ENCODE measurements at places on chromosomes 16 and 17.

DNA sequence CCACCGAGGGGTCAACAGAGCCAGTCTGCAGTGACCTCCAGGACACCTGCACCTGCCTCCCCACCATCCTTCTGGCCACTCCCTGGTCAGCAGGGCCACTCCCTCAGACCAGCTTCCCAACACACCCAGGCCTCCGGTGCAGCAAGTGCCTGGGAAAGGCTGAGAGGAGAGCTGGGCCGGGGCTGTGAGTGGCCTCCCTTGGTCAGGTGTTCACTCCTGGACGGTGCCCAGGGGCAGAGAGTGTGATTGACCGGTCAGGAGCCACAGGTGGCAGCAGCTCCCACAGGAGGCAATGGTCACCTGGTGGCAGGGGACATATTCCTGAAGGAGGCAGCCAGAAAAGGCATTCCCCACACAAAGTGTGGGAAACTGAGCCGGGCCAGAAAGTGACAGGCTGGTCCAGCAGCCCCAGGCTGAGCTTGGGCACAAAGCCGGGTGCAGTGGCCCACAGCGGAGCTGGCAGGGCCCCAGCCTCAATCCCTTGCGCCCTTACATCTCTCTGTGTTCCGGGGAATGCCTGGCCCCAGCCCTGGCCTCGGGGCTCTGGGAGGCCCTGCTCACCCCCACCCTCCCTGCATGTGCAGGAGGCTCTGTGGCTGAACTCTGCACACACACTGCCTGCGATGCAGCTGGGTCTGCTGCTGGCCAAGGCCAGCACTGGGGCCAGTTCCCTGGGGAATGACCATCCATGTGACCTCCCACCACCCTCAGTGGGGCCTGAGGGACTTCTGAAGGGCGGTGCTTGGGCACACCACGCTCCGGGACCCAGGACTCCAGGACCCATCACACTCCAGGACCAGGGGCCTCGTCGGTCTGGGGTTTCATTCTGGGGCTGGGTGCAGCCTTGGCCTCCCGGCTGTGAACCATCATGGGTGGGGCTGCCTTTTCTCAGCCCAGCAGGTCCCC lies 1.2 kb upstream of the C17orf99 start:
- DNase-seq, result no peak
- H3K4me1 ChIP-seq, result no peaks in the 10 kb centered on the region
- H3K36me3 ChIP-seq, result no peaks in the 10 kb centered on the region
- H3K27me3 ChIP-seq, result no peaks in the 10 kb centered on the region
- no peak overlapping the region for H3K27ac ChIP-seq
- no peak overlapping the region for H3K4me3 ChIP-seq

- H3K27me3 ChIP-seq, result peaks cover 25% of the 10 kb centered on the region
- no peak for DNase-seq
- no peak overlapping the region for H3K4me3 ChIP-seq
- no peak overlapping the region for H3K27ac ChIP-seq
Observed at GRCh38 chr16:155031-155398, 2.6 kb downstream of the HBZ start.

GRCh38 chr16:83338941-83339340 lies 468.8 kb upstream of the HSBP1 start:
- H3K36me3 ChIP-seq, result no peaks in the 10 kb centered on the region
- H3K27me3 ChIP-seq, result no peaks in the 10 kb centered on the region
- no peak for DNase-seq
- H3K4me1 ChIP-seq, result no peaks in the 10 kb centered on the region

GRCh38 chr17:79023886-79024771 lies at the start of gene C1QTNF1:
Gene C1QTNF1 (plus strand): TSS chr17:79024169. CDS start chr17:79043969, 19,800 bp downstream.
- no peaks in the 10 kb centered on the region for H3K36me3 ChIP-seq
- H3K4me3 ChIP-seq, result peak within 1 kb of the TSS; percentile 63
- peaks cover 23% of the 10 kb centered on the region for H3K4me1 ChIP-seq
- H3K27ac ChIP-seq, result no peak within 1 kb of the TSS
- peak; percentile 69 for DNase-seq

DNA sequence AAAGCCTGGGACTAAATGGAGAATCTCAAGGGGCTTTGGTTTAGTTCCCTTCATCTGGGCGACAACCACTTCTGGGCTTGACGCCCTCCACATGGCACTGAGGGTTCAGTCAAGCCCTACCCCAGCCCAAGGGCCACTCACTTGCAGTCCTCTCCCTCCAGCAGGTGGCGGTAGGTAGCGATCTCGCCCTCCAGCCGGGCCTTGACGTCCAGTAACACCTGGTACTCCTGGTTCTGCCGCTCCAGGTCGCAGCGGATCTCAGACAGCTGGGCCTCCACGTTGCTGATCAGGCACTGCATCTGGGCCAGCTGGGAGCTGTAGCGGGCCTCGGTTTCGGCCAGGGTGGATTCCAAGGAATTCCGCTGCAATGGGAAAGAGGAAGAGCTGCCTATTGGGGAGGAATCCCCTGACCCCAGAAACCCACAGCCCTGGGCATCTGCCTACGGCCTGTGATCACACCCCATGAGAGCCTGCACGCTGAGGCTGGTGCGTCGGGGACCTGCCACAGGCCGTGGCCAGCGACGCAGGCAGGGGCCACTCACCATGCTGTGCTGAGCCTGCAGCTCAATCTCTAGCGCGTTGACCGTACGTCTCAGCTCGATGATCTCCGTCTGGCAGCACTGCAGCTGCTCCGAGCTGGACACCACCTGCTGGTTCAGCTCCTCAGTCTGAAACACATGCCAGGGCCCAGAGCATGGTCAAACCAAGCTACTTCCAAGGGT lies 2.7 kb downstream of the KRT36 start:
- no peaks in the 10 kb centered on the region for H3K27me3 ChIP-seq
- no peaks in the 10 kb centered on the region for H3K4me1 ChIP-seq
- no peak overlapping the region for H3K27ac ChIP-seq
- H3K4me3 ChIP-seq, result peak overlapping the region; percentile 46
- DNase-seq, result peak; percentile 80

DNA sequence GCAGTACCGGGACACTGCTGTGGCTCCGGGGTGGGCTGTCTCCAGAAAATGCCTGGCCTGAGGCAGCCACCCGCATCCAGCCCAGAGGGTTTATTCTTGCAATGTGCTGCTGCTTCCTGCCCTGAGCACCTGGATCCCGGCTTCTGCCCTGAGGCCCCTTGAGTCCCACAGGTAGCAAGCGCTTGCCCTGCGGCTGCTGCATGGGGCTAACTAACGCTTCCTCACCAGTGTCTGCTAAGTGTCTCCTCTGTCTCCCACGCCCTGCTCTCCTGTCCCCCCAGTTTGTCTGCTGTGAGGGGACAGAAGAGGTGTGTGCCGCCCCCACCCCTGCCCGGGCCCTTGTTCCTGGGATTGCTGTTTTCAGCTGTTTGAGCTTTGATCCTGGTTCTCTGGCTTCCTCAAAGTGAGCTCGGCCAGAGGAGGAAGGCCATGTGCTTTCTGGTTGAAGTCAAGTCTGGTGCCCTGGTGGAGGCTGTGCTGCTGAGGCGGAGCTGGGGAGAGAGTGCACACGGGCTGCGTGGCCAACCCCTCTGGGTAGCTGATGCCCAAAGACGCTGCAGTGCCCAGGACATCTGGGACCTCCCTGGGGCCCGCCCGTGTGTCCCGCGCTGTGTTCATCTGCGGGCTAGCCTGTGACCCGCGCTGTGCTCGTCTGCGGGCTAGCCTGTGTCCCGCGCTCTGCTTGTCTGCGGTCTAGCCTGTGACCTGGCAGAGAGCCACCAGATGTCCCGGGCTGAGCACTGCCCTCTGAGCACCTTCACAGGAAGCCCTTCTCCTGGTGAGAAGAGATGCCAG lies 12.9 kb downstream of the STH start:
- peak; percentile 99 for DNase-seq
- no peak overlapping the region for H3K27ac ChIP-seq
- peaks cover 10% of the 10 kb centered on the region for H3K4me1 ChIP-seq

DNA sequence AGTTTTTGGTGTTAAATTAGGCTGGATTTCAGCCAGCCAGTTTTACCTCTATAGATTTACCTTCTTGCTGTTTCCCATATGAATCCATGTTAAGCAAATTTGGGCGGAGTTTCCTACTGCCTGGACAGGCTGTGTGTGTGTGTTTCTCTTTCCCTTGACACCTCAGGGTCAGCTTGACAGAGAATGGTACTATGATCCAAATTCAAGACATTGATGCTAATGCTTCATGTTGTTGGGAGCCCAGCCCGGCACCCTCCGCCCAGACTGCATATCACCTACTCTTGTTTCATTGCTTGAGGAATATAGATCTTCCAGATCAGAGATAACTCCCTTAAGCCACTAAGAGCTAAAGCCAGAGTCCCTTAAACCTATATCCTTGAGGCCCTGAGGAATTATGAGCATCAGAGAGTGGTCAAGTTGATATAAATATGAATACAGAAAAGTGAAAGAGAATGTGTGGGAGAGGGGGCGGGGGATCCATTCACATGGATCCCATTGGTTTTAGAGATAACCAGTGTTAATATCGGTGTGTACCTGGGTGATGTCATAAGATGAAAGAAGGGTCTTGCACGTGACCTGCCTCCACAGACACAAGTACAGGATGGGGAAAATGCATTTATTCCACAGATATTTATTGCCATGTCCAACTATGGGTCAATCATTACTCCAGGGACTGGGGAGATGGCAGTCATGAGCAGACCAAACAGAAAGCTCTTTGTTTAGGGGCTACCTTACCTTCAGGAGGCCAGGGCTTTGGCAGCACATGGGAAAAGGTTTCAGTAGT lies 69.7 kb downstream of the WIPI1 start:
- DNase-seq, result no peak
- H3K27ac ChIP-seq, result no peak overlapping the region

DNA sequence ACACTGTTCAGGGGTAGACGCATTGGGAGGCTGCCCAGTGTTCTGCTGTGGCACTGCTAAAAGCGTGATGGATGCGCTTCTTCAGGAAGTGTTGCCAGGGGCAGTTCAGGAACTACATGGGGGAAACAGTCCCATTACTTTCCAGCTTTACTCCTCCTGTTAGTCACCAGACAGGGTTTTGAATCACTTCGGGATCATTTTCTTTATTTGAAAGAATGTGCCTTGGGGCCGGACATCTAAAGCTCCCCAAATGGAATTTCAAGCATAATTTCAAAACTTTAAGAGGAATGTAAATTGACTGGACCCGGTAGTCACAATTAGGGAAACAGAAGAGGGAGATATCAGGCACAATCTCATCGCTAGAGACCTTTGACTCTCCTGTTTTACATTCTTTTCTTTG lies 1.3 kb upstream of the KRTAP2-1 start:
- no peaks in the 10 kb centered on the region for H3K27me3 ChIP-seq
- peak; percentile 97 for DNase-seq
- peaks cover 6% of the 10 kb centered on the region for H3K4me1 ChIP-seq
- H3K36me3 ChIP-seq, result no peaks in the 10 kb centered on the region
- H3K4me3 ChIP-seq, result no peak overlapping the region
- peak overlapping the region; percentile 81 for H3K27ac ChIP-seq

DNA sequence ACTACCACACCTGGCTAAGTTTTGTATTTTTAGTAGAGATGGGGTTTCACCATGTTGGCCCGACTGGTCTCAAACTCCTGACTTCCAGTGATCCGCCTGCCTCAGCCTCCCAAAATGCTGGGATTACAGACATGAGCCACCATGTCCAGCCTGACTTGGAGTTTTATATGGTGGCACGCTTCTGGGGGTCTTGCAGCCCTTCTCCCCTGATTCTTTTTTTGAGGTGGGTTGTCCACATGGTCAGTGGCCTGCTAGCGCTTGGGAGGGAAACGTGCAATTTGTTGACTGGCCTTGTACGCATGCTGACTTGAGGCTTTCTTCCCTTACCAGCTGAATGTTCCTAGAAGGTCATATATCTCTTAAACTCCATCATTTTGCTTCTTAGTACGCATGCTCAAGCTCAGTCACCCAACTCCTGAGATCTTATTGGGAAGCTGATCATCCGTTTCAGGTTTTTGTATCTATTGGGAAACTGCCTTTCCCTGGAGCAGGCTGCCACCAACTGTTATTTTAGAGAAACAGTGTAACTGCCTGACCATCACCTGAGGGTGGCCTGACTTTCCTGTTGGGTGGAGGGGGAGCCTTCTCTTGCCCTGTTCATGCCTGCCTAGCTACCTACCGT lies 13.7 kb upstream of the LDHD start:
- no peak for DNase-seq
- no peak overlapping the region for H3K27ac ChIP-seq
- H3K4me3 ChIP-seq, result no peak overlapping the region
- no peaks in the 10 kb centered on the region for H3K27me3 ChIP-seq

DNA sequence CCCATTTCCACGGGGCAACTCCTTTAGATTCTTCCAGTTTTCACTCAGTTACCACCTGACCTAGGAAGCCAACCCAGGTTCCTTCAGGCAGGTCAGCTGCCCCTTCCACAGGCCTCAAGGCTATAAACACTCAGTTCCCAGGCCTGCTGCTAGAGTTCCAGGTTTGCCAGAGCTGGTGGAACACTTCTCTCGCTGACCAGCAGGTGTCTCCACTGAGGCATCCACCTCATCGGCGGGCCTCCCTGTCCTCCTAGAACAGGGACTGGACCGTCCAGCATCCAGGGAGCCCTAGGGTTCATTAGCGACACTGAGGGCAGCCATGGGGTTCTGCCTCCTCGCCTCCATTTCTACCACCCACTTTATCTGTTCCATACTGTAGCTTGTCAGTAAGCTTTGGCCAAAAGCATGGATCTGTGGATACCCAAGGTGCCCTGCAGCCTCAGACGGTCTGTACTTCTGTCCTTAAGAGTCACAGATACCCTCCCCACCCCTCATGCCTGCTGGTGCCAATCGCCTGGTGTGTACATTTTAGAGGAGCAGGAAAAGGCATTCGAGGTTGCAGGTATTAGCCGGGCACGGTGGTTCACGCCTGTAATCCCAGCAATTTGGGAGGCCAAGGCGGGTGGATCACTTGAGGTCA lies 29.0 kb downstream of the PIMREG start:
- no peak overlapping the region for H3K27ac ChIP-seq
- H3K36me3 ChIP-seq, result no peaks in the 10 kb centered on the region
- H3K27me3 ChIP-seq, result no peaks in the 10 kb centered on the region
- H3K4me3 ChIP-seq, result no peak overlapping the region
- DNase-seq, result peak; percentile 89
- no peaks in the 10 kb centered on the region for H3K4me1 ChIP-seq

DNA sequence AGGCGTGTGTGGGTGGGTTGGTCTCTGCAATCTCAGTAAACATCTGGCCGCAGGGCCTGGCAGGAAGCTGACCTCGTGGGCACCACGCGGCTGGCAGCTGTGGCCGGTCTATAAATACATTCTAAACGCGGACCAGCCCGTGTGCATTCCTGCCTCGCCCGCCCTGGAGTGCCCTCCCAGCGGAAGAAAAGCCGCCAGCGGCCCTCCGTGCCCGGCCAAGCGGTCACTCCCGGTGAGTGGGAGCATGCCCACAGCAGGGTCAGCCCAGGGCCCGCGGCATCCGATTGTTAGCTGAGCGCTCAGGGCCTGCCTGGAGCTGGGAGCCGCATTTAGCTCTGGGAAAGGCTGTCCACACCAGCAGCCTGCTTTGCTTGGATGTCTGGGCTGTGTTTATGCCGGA lies 10.3 kb downstream of the ZNF469 start:
- no peaks in the 10 kb centered on the region for H3K27me3 ChIP-seq
- H3K4me1 ChIP-seq, result no peaks in the 10 kb centered on the region
- no peak overlapping the region for H3K4me3 ChIP-seq
- H3K27ac ChIP-seq, result no peak overlapping the region
- no peaks in the 10 kb centered on the region for H3K36me3 ChIP-seq

Measured in trophoblast cell (in vitro differentiated cells and primary cell).